ENCODE measurements at places on chromosomes 3 and 15. TPM values are rescaled to one million over a fixed set of nuclear protein-coding genes. Genes with fewer than 3 reads are reported as not detected.

DNA sequence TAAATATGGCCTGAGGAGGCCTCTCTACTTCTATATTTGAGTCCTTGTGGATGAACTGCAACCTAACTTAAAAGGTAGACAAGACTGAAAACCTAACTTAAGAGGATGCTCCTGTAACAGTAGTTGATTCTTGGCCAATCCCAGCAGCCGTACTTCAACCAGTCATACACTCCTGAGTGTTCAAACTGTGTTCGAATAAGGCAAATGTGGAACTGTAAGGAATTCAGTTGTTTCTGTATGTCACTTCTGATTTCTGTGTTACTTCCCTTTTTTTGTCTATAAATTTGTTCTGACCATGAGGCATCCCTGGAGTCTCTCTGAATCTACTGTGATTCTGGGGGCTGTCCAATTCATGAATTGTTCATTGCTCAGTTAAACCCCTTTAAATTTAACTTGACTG lies 20.5 kb downstream of the GALK2 start:
- no peak for DNase-seq

- DNase-seq = no peak
These were observed 209.8 kb downstream of the PDCD6IP start for GRCh38 chr3:34008191-34008590.

DNA sequence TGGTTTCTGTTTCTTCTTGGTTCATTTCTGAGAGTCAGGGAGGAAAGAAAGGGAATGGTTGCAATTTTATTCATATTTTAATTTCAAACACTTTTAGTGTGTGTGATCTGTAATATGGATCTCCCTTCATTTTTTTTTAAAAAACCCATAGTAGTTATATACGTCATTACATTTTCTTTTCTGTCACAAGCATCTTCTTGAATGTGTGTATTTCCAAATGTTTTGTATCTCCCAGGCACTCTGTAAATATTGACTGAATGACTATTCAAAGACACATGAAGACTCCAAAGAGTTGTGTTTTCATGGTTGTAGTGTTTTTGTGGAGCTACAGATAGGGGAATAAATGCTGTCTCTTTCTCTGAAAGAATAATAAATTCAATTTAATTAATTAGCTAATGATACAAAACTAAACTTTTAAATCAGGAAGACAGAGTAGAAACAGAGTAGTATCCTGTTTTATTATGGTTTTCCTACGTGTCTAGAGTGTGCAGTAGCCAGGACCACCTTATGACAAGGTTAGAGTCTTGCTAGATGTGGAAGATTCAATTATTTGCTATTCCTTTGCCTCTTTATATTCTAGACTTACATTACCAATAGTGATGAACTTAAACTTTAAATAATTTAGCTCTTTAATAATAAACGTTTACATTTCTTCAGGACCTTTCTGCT lies 35.5 kb downstream of the NECTIN3 start:
- no peak for DNase-seq

DNA sequence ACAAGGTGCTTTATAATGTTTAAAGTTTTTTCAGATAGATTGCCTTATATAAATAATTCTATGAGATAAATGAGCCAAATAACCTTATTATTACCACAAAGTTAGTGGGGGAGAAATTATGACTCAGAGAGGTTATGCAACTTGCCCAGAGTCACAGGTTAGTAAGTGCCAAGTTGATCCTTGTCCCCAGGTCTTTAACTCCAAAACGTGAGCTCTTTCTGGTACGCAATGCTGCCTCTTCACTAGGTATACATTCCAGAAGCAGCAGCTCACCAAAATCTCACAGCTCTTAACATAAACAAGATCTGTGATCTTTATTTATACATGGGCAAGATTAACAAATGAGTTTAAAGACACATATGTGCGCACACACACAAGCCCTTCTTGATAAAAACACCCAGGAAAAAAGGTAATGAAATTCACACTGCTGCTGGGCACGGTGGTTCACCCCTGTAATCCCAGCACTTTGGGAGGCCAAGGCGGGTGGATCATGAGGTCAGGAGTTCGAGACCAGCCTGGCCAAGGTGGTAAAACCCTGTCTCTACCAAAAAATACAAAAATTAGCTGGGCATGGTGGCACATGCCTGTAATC lies 59.8 kb upstream of the NR2F2 start:
- DNase-seq = no peak

The MLH1 gene
- 75.6 TPM for total RNA-seq

The CPNE4 gene
- 4.9 TPM for total RNA-seq

The RHCG gene
- not detected for total RNA-seq

The ZDHHC19 gene
- total RNA-seq = 0.42 TPM

The TRAIP gene
- total RNA-seq = 2.3 TPM

The IL12A gene
- not detected for total RNA-seq
